ENCODE measurements at places on chromosomes 3 and 15. TPM values are rescaled to one million over a fixed set of nuclear protein-coding genes. Genes with fewer than 3 reads are reported as not detected.

Gene TMEM45A
- 13.7 TPM for total RNA-seq

Gene CAMKV
- total RNA-seq: not detected

Gene GP5
- total RNA-seq: under 0.01 TPM

Gene CAPN3
- 1.7 TPM for total RNA-seq

Gene GADL1
- 1.9 TPM for total RNA-seq

Gene GCSAM
- not detected for total RNA-seq

Gene SNURF
- 257 TPM for total RNA-seq

Gene TUSC7
- not detected for total RNA-seq

Gene TMIE
- not detected for total RNA-seq

Gene ISLR
- total RNA-seq: 214 TPM

Gene ROBO2
- total RNA-seq: 0.17 TPM

Gene TIMP4
- total RNA-seq: 12.0 TPM

Gene GATA2
- 7.6 TPM for total RNA-seq

Gene FAM3D
- total RNA-seq: not detected

Gene SLC12A1
- not detected for total RNA-seq

Gene TRIM42
- total RNA-seq: not detected
